Activated CD4-positive, alpha-beta T cell treated with anti-CD3 and anti-CD28 coated beads for 24 hours (primary cell): ENCODE measurements at places on chromosomes 2 and 18.
A peak's percentile ranks its signal among the peaks of the same experiment; 100 is the strongest.

DNA sequence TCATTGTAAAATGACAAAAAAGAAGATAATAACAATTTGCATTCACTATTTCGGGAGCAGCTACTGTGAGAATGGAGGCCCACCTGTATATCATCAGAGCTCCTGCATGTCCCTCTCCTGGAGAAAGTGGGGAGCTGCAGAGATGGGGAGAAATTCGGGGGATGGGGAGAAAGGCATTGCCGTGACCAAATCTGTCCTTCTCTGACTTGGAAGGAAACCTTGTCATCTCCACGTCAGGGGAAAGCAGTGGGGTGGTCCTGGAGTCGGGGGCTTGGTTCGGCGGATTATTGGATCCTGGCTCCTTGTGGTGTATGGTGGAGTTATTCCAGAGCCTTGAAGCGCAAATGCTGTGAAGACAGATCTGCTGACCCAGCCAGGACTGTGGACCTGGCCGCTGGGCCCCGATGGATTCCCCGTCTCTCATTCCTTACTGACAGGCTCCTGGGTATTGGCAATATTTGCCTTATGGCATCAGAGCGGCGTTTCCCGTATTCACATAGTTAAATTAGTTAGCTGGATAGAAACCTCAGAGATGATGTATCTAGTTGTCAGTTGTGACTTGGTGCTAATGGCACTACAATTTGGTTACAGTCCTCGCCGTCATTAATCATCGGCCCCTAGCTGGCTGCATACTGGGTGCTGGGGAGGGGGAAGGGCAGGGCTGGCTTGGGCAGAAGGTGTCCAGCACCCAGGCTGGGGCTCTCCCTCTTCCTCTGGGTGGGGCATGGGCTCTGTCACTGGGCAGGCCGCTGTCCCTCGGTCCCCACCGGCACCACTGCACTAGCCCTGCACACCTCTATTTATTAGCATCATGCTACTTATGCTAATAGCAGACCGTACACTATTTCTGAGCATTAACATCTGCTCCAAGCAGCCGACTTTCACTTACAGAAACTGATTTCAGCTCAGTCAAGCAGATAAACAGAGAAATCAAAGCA lies 31.7 kb downstream of the CELF4 start:
- no peak for DNase-seq

GRCh38 chr2:15159206-15159605 lies 401.9 kb downstream of the NBAS start:
- DNase-seq = no peak

DNA sequence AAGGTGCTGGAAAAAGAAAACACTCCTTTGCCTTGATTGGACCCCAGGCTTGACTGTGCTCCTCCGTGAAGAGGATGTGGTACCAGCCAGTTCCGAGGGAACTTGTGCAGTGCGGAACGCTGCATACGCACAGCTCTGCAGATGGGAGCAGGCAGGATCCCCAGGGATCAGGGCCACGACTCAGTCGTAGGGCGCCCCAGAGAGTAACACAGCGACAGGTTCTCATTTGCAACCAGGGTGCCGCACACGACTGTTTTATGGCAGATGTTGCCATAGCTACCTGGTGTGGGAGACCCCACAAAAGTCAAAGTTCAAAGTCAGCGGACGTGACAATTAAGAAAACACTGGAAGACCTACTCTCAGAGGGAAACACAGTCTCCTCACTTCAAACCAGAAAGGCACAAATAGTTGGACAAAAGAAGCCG lies 779 bp downstream of the MALL start:
- DNase-seq = no peak

DNA sequence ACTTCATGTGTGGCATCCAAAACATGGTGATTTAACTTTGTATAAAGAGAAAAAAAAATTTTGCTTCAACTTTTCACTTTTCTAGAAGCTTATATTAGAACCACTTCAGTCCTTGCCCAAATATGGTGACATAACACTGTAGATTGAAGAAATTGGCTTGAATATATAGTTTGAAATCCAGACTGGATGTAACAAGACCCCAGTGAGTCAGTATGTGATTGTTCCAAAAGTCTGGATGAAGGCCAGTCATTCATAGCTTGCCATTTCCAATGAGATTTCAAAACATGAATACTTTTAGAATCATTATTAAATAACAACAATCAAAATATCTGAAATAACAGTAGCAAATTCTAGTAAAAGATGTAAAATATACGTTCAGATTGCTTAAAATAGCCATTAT lies 104.8 kb upstream of the FN1 start:
- no peak for DNase-seq

- no peak for DNase-seq
These were observed 562.7 kb upstream of the ID2 start for GRCh38 chr2:8118940-8119781.

GRCh38 chr2:68915393-68915792 lies 37.3 kb downstream of the GKN2 start:
- DNase-seq = no peak

GRCh38 chr2:120620025-120620793 lies 115.5 kb upstream of the GLI2 start:
- no peak for DNase-seq

DNA sequence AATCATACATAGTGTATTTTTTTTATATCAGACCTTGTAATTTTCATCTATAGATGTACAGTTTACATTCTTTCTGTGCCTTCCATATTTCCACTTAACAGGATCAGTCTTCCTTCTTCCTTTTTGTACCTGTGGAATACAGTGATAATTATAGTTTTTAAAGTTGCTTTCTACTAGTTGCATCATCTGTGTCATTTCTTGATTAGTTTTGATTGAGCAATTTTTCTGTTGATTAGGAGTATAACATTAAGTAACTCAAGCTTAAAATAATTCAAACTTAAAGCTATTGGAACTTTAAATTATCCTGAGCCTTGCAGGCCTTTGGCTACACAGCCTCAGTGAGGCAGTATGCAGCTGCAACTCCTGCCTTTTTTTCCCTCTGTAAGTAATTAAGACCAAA lies 57.4 kb downstream of the NEURL3 start:
- no peak for DNase-seq

DNA sequence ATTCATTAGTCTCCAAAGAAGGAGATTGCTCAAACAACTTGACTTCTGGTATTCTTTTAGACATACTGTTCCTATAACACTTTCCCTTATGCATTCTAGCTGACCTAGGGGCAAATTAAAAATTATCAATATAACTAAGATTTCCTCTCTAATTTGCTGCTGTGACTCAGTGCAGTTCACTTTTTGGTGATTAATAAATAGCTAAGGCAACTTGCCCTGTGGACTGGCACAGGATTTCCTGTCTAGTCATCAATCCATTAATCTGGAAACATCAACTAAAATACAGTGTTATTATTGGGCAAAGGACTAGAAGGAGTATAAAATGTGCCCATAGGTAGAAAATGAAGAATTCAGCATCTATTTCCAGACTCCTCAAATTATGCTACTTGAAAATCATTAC lies 83.5 kb upstream of the SERPINE2 start:
- no peak for DNase-seq

DNA sequence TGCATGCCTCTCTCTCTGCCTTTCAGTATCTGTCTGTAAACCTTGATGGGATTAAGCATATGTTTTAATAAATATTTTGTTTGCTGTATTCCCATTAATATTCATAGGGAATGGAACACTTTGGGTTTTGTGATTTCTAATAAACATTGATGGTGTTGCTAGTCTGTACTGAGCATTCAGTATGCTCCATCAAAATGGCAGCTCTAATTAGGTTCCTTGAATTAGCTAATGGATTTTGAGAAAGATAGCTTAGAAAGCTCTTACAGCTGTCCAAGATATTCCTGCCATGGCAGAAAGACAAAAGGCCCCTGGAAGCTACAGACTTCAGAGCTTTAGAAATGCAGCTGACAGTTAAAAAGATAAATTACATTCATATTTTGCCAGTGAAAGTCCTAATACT lies 199.2 kb upstream of the NRP2 start:
- no peak for DNase-seq

GRCh38 chr18:46071653-46072375 lies at the start of gene PSTPIP2:
TSS of gene PSTPIP2 (minus strand) at chr18:46072260. CDS start at chr18:46072188, 72 bp downstream.
- peak; percentile 41 for DNase-seq

DNA sequence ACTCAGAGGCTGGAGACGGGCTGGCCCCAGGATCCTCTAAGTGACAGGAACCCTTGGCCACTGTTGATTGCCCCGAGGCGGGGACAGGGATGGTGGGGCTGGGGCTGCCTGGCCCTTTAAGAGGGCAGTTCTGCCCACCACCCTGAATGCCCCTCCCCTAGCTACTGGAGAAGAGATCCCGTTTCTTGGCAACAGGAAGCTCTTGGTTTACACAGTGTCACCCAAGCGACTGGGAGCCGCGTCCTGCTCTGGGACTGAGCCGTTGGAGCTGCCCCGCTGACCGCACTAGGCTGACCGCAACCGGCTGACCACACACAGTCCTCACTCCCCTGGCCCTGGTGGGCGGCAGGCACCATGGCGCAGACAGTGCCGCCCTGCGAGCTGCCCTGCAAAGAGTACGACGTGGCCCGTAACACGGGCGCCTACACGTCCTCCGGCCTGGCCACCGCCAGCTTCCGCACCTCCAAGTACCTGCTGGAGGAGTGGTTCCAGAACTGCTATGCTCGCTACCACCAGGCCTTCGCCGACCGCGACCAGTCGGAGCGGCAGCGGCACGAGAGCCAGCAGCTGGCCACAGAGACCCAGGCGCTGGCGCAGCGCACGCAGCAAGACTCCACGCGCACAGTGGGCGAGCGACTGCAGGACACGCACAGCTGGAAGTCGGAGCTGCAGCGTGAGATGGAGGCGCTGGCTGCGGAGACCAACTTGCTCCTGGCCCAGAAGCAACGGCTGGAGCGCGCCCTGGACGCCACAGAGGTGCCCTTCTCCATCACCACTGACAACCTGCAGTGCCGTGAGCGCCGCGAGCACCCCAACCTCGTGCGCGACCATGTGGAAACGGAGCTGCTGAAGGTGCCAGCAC lies at the start of gene TEKT4:
TSS of gene TEKT4 (plus strand) at position 205 of the 862 bp plus-strand sequence. CDS start at position 355, 150 bp downstream.
- no peak for DNase-seq

DNA sequence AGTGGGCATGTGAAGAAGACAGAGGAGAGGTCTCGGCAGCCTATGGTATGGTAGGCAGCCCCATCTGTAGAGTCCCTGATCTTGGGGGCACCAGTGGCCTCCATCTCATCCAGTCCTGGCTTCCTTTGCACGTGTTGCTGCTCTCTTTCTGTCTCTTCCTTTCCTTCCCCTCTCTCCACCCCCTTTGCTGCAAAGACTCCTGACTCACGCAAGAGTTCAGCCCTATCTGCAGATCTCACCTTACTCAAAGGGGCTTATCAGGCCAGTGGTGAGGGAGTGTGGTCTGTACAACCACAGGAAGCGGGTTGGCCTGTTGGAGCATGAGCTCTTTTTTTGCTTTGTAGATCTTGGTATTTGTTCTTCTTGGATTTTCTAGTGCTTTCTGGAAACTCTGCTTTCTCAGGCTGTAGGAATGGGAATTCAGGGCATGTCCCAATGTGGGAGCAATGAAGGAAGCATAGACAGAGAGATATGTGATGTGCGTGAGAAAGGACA lies 14.6 kb upstream of the NT5DC4 start:
- no peak for DNase-seq

DNA sequence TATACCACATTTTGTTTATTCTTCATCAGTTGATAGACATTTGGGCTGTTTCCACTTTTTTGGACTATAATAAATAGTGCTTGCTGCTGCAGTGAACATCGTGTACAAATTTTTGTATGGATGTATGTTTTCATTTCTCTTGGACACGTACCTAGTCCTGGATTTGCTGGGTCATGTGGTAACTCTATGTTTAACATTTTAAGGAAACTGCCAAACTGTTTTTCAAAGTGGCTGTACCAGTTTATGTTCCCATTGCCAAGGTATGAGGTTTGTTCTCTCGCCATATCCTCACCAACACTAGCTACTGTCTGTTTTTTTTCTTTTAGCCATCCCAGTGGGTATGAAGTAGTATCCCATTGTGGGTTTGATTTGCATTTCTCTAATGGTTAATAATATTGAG lies 42.5 kb downstream of the GREB1L start:
- DNase-seq = no peak

DNA sequence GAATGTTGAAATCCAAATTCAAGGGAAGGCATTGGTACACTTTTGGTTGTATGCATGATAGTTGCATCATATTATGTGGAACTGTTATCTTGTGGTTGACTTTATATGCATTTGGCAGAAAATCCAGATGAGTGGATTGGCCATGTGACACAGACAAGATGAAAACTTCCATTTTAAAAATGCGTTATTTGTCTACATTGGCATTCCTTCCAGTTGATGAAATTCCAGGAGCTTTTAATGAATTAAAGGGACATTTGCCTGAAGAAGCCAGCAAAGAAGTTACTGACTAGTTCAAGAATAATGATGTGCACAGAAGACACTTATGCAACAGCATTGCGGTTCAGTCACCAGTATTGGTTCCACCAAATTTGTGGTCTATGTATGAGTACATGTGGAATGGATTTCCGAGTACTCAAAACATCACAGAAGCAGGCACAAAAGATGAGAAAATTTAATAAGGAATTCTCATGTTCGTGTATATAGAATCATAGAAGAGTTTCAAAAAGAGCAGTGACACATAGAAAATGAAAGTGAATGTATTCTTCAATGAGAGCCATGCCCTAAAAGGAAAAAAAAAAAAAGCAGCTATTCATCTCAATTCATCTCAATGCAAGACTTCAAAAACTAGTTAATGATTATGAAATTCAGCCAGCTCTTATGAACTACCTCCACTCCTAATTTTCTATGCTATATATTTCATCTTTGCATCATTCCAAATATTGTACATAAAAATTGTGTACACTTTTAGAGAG lies 232.1 kb downstream of the RBM43 start:
- no peak for DNase-seq

DNA sequence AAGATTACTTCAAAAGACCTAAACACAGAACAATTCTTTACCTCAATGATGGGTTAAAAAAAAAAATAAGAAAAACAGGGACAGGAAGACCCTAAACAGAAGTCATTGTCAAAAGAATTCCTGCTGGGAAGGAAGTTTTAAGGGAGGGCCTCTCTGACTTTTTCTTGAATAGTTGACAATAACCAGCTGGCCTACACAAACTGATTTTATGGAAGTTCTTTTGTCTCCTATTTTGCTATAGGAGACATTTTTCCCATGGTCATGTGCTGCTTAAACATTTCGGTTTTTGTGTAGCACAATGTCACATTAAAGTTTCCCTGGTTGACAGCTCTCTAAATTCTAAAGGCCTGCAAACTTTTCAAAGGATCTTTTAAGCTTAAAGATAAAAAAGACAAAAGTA lies 55.3 kb downstream of the RFTN2 start:
- no peak for DNase-seq

DNA sequence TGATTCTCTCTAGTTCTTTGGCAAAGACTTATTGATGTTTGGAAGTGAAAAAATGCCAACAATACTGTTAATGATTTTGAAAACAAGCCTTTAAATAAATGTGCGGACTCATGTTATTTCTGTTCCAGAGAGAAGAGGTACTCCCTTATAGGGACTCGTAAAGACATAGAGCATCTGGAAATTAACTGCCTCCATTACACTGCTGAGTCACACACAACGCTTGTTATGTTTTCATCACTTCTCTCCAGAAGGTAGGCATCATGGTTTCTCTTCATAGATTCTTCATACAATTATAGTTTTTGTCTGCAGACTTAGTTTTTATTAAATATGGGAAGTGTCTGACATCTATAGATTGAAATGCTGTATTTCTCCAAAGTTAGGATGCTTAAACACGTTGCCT lies 302.5 kb upstream of the EPC2 start:
- no peak for DNase-seq
